Stimulated activated CD4-positive, alpha-beta T cell treated with anti-CD3 and anti-CD28 coated beads, TNF-alpha, amount 100 ng/mL, for 1 hour (primary cell): ENCODE measurements at places on chromosomes 1 and 21.

GRCh38 chr1:108583757-108584427, 24.0 kb downstream of the EEIG2 start:
- DNase-seq, result no peak

- no peak for DNase-seq
Observed at GRCh38 chr1:6519935-6520671, 28.6 kb upstream of the PLEKHG5 start.

DNA sequence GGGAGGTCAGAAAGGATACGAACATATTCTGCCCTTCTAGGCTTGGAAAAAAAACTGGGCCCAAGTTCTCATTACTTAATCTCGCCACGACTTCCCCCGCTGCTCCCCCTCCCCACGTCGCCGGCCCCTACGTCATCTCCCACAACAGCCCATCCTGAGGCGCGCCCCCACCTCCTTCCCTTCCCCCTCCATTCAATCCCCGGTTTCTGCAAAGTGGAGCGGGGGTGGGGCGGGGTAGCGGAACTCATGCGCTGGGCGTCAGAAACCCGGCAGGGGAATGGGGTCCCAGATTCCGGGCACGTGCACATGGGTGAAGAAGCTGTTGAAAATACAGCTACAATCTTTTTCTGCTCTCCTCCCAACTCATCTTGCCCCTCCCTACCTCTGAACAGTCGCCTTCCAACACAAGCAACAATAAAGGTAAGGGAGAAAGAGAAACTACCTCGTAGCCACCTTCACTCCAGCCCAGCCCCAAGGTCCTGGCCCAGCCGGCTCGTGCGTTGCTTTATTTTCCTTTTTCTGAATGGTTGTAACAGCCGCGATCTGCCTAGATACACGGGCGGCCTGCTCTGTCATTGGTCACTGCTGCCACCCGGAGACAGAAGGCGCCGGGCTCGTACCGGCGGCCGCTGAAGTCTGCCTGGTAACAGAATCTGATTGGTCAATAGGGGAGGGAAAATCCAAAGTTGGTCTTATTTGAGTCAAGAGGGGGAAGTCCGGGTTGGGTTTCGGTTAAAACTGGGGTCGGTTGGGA, at the start of gene RFX5:
RFX5 (minus strand) TSS at position 484 of the 754 bp plus-strand sequence. CDS start 932 bp downstream, outside the sequence.
- DNase-seq, result peak; percentile 85

DNA sequence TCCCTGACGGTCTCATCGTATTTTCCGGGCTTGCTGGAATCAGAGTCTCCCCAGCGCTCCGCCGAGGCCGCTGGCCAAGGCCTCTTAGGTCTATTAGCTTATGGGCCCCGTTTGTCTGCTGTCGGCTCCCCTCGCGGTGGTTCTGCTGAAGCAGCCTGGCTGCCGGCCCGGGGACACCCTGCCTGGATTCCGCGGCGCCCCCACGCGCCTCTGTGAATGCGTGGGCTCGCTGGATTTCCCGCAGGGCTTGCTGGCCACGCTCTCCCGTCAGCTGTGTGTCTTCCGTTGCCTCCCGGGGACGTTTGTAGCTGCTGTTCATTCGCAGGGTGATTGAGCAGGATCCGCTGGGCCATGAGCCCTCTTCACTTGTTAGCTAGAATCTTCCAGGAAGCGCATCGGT, 8.4 kb downstream of the LRRC3 start:
- DNase-seq, result no peak

DNA sequence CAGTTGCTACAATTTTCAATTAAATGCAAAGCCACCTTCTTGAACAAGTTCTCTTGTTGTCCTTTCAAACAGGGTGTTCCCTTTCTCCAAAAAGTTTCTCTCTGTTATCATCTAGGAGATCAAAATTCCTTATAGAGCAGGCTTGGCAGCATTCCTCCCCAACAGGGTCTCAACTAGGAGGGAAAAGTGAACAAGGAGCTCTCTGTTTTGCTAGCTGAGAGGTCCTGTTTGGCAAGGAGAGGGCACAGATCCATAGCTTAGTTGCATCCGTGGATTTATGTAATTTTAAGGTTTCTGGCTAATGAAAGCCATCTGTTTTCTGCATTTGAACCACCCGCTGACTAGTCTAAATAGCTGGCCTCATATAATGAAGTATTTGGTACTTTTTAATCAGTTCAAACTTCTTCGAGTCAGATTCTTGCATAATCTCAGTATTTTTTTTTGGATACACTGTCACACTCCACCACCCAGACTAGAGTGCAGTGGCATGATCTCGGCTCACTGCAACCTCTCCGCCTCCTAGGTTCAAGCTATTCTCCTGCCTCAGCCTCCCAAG, 54.0 kb downstream of the APP start:
- no peak for DNase-seq

DNA sequence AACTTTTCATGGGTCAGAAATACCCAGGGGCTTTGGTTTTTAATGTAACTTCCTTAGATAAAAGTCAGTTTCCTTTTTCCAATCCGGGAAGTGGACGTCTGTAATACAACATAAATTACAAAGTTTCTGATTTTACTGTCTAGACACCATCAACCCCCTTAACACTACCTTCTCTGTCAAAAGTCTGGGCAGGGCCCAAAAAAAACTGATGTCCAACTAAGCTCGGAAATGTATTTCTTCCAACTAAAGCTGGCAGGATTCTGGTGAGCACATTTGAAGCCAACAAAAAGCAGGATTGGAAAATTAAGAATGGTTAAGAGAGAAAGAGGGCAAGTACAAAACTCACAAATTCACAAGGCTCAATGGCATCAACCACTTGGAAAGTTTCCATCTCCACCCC, 24.3 kb downstream of the DDAH1 start:
- no peak for DNase-seq

- no peak for DNase-seq
Observed at GRCh38 chr1:13699510-13699909, 478 bp upstream of the PRDM2 start.

- no peak for DNase-seq
Observed at GRCh38 chr1:247357052-247357780, 25.5 kb upstream of the ZNF496 start.

DNA sequence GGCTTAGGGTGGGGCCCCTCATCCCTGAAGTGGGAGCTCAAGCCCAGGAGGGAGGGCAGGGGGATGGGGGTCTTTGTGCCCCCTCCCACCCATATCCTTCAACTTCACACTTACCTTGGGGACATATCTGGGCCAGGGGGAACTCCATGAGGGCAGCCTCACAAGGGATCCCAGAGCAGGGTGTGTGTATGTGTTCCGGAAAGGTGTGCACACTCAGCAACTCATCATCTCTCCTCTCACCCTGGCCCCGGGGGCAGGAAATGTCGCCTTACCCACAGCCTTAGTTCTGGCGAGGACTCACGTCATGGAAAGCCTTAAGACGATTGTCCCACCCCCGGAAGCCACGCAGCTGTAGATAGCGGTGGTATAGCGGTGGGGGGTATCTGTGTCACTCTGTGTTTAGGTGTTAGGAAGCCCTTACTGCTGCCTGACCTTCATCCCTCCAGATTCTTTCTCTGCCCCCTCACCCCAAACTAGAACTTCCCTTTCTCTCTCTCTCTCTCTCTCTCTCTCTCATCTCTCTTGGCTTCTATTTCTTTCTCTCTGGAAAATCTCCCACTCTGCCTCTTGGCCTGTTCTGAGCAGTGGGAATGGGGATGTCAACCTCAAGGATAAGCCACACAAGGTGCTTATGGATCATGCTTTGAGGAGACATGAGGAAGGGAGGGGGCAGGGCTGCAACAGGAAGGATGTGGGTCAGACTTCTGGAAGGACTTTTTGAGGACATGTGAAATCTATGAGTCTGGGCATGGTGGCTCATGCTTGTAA, at the start of gene SH2D2A:
SH2D2A (minus strand) TSS at position 288 of the 768 bp plus-strand sequence; CDS start at position 148, 140 bp downstream.
- DNase-seq, result peak; percentile 89

DNA sequence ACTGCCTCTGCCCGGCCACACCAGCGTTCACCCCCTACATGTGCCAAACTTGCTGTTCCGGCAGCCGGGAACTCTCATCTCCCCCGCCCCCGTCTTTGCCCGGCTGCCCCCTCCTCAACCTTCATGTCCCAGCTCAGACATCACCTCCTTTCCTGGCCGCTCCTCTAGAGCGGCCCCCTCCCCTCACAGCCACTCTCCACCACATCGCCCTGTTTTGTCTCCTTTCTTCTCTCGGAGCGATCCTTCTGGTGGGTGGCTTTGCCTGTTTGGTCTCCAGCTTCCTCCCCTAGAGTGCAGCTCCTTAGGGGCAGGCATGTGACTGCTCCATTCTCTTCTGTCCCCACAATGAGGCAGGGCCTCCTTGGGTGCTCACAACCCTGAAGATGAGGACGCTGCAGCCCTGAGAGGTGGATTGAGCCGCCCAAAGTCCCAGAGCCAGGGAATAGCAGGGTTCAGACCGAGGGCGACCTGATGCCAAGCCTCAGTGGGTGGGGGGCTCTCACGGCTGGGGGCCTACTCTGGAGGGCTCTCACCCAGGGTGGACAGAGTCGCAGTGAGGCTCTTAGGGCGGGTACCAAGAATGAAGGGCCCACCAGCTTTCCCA, 44.9 kb upstream of the ECE1 start:
- no peak for DNase-seq

- DNase-seq, result no peak
Observed at GRCh38 chr1:230280906-230281413, 145.2 kb downstream of the PGBD5 start.

- no peak for DNase-seq
Observed at GRCh38 chr1:118979754-118980575, 8.2 kb downstream of the TBX15 start.

DNA sequence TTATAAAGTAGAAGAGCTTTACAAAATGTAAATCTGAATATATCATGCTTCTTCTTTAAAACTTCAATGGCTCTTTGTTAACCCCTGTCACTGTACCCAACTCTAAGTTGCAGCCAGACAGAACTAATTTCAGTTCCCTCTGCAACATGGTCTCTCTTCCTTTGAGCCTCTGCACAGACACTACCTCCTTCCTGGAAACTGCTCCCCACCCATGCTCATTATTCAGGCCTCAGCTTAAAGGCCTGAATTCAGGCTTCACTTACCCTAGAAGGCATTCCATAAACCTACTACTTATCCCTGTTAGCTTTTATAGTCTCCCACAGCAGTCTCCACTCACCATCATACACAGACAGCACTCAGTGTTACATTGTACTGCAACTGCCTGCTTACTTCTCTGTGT, 2.6 kb upstream of the EEIG2 start:
- DNase-seq, result no peak

DNA sequence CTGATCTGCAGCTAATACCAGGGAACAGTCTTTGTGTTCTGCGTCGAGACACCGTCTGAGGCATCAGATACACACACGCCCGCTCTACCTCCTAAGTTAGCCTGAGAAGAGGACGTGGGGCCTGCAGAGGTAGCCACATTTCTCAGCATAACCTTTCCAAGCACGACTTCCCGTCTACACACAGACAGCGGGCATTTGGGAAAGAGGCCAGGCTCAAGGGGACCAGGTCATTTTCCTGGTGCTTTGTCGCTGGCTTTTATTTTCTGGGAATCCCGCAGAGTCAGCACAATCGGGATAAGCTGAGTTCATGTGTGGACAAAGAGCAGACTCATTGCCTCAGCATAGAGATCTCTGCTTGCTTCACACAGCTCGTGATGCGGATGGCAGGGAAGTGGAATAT, 72.5 kb upstream of the SMYD2 start:
- no peak for DNase-seq

- no peak for DNase-seq
Observed at GRCh38 chr1:10764296-10764798, 32.1 kb downstream of the CASZ1 start.

- DNase-seq, result no peak
Observed at GRCh38 chr1:217493290-217493689, 137.6 kb downstream of the GPATCH2 start.

DNA sequence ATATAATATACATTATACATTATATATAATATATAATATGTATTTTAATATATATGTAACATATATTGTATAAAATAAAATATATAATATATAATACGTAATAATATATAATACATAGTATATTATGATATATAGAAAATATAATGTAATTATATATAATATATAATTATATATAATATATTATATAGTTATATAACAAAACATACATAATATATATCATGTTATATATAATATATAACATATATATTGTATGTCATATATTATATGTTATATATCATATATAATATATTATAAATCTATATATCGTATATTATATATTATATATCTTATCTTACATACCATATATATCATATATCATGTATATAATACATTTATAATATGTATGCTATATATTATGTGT, 248.2 kb upstream of the TPTE start:
- no peak for DNase-seq

GRCh38 chr1:159646687-159647086, 59.1 kb downstream of the APCS start:
- DNase-seq, result no peak

GRCh38 chr21:16708101-16708835, 804.6 kb upstream of the CXADR start:
- no peak for DNase-seq

DNA sequence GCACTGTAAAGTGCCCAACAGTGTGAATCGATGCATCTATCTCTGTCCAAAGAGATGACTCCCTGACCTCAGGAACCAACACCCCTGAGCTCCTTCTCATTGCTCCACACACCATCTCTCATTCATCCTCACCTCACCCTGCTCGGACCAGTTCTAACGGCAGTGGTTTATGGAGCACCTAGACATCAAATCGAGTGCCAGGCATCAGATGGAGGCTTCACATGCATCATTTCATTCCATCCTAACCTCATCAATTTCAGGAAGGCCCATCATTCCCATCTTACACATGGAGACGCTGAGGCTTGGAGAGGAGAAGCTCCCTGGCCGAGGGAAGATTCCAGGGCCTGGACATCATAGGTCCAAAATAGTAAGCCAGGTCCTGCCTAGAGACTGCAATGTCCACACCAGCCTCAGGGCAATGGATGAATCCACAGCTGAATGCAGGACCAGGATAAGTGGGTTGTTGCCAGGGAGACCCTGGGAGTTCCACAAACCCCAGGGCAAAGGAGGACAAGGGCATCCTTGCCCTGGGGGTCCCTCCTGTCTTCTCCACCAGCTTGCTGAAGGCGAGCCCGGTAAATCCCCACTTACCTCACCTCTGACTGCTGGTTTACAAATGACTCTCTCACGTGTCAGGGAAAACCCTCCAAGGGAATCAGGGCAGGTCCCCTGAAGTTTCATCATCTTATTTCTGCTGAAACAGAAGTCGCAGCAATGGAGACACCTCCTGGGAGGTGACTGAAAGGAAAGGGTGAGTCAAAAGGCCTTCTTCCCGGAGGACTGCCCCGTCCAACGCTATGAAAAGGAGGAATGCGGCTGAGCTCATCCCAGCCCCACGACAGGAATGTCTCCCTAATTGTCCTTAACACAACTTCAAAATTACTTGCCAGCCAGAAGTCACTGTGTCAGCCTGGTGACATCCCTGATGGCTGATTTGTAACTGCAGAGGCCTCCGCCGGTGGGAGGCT, 9.0 kb upstream of the IFFO2 start:
- DNase-seq, result no peak

GRCh38 chr1:24261977-24262376, 57.2 kb upstream of the GRHL3 start:
- no peak for DNase-seq

DNA sequence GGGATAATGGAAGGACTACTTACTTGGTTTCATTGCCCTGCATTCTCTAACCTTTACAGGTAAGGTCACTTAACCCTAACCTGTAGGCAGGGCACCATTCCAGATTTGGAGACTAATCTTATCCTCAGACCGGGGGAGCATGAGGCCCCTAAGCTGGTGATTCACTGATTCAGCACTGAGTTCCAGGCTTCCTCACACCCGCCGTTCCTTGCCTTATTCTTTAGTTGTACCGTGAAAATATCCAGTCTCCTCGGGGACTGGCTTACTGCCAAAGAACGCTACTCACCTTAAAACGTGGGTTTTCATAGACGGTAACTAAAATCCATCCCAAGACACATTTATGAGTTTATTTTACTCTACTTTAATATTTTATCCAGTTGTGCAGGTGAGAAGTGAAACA, 44.3 kb upstream of the COL24A1 start:
- DNase-seq, result no peak
